H4 (cell line): ENCODE measurements at places on chromosomes 12 and 14. TPM values are rescaled to one million over a fixed set of nuclear protein-coding genes. Genes with fewer than 3 reads are reported as not detected.

GRCh38 chr12:52257074-52257551 is 17.3 kb upstream of the KRT86 start:
- no peak for DNase-seq

GRCh38 chr14:45181329-45181728 is 45.6 kb downstream of the FANCM start:
- no peak for DNase-seq

GRCh38 chr14:44108601-44109000 is 398.5 kb downstream of the FSCB start:
- no peak for DNase-seq

GRCh38 chr12:102708108-102708507 is 208.9 kb downstream of the PAH start:
- no peak for DNase-seq

DNA sequence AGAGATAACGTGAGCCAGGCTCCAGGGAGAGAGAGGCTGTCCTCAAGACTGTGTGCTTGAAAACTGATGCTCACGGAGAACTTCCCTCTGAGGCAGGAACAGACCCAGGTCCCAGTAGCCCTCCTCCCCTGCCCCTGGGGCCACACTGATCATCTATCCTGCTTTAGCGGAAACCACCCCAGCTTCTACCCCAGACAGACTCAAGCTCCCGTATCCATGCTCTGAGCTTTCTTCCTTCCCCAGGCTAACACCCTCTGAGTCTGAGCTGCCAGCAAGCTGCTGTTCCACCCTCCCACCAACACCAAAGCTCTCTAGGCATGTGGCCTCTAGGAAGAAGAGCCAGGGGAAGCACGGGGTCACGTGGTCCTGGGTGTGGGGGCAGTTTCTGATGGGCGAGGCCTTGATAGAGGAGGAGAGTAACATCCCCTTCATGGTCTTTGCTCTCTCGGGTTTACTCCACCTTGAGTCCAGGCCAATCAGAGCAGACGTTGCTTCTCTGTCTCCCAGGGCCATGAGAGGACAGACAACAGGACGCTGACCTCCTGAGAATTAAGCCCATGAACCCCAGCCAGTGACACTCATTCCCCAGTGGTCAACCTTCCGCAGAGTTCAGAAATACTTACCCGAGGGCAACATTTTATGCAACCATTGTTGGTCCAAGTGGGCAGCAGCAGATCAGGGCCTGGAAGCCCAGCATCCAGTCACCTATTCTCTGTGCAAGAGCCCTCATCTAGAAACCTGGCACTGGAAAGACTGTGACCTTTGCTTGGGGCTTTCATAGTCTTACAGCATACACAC is 1.4 kb downstream of the PCK2 start:
- DNase-seq, result peak; percentile 62

TAS2R42 gene
- not detected in 2 replicates for total RNA-seq

GRCh38 chr12:111757361-111758119 is 9.2 kb upstream of the ALDH2 start:
- DNase-seq, result peak; percentile 51

GRCh38 chr14:35578135-35578534 is 44.2 kb downstream of the INSM2 start:
- no peak for DNase-seq

GRCh38 chr14:89500303-89500702 is 83.3 kb upstream of the FOXN3 start:
- DNase-seq, result no peak

CD27 gene
- total RNA-seq, result not detected in 2 replicates

GRCh38 chr12:108559748-108560147 is 1.2 kb downstream of the SART3 start:
- DNase-seq, result no peak

DNA sequence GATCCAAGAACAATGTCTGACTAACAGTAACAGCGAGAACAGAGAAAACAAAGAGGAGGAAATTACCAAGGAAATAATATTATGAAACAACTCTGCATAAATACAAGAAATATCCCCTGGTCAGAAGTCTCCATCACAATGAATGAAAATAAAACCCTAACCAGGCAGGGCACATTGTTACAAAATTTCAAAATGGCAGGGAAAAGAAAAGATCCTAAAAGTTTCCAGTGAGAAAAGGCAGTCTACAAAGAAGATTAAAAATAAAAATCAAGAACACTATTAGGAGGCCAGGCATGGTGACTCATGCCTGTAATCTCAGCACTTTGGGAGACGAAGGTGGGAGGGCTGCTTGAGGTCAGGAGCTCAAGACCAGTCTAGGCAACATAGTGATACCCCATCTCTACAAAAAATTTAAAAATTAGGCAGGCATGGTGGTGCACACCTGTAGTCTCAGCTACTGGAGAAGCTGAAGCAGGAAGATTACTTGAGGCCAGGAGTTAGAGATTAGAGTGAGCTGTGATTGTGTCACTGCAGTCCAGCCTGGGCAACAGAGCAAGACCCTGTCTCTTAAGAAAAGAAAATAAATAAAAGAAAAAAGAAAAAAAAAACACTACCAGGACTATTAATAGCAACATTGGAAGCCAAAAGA is 47.8 kb downstream of the FERMT2 start:
- DNase-seq, result no peak

LRRC10 gene
- not detected in 2 replicates for total RNA-seq

- peak; percentile 32 for DNase-seq
Observed at GRCh38 chr14:91649930-91650329, 82.0 kb downstream of the CATSPERB start.

- no peak for DNase-seq
Observed at GRCh38 chr12:54565310-54565985, 16.0 kb downstream of the PDE1B start.

DNA sequence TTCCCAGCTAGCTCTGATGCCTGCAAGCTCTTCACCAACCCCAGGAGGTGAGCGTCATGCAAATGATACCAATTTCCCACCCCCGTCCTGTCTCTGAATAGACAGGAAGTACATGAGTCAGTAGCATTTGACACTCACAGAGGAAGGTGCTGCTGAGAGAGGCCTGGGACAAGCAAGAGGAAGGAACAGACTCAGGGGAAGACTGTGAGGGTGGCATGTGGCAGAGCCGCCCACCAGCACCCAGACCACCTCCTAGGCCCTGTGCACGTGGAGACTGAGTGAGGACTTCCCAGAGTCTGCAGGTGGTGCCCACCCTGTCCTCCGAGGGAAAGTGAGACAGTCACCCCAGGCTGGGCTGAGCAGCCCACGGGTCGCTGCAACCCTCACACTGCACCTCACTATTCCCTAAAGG is 199.5 kb upstream of the SFSWAP start:
- no peak for DNase-seq

GRCh38 chr12:3732901-3733300 is 20.0 kb downstream of the CRACR2A start:
- no peak for DNase-seq

- peak; percentile 16 for DNase-seq
Observed at GRCh38 chr12:85029456-85029855, 6.6 kb downstream of the TSPAN19 start.

GRCh38 chr14:70192915-70193314 is 4.2 kb upstream of the SLC8A3 start:
- DNase-seq, result no peak

ESR2 gene
- 0.10 TPM in 1 of 2 replicates, not detected in the other for total RNA-seq

CCDC184 gene
- total RNA-seq, result 0.70 and 1.2 TPM in 2 replicates

EFS gene
- not detected in 2 replicates for total RNA-seq

- DNase-seq, result no peak
Observed at GRCh38 chr12:42186793-42187192, 42.1 kb upstream of the GXYLT1 start.

- no peak for DNase-seq
Observed at GRCh38 chr12:4120316-4120917, 153.1 kb upstream of the CCND2 start.

BATF gene
- total RNA-seq, result not detected in 2 replicates

DNA sequence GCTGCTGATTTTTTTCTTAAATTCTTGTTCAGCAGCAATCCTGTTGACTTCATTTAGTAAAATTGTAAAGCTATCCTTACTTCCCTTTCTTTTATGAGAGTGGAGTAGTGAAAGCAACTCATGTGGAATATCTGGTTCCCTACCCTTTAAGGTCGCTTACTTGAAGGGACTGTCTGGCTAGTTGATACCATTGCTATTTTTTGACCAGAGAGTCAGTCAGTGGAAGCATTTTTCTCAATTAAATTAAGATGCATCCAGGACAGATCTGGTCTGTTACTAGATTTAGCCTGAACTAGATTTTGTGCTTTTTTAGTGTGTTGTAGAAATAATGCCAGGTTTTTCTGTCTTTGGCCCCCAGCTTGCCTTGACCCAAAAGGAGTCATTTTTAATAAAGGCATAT is 18.0 kb downstream of the TTC8 start:
- no peak for DNase-seq

SLC2A14 gene
- total RNA-seq, result 0.25 TPM in 2 replicates

DNA sequence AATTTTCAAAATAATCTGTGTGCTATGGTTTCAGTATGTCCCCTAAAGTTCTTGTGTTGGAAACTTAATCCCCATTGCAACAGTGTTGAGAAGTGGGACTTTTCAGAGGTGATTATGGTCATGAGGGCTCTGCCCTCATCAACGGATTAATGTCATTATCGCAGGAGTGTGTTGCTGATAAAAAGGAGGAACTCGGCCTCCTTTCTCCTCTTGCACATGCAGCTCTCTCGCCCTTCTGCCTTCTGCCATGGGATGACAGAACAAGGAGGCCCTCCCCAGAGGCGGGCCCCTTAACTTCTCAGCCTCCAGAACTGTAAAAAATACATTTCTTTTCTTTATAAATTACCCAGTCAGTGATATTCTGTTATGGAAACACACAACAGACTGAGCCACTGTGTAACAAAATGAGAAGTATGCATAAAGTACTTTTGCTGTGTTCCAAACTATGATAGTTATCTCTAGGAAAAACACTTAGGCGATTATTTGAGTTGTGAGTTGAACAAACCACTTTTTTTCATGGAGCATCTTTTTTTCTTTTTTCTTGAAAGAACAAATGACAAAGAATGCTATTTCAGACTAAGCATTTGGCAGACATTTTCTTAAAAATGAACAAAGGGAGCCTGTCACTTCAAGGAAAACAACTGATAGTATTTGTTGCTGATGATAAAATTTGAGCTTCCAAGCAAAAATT is 134.8 kb upstream of the FUT8 start:
- DNase-seq, result no peak

GRCh38 chr12:86256163-86256562 is at the start of gene MGAT4C:
Gene MGAT4C, minus strand, starts transcription at chr12:86256391.
- DNase-seq, result peak; percentile 31

GRCh38 chr12:122984612-122985337 is 4.3 kb downstream of the ARL6IP4 start:
- no peak for DNase-seq

- DNase-seq, result no peak
Observed at GRCh38 chr14:77482422-77482821, 16.2 kb downstream of the ISM2 start.

COCH gene
- not detected in 2 replicates for total RNA-seq

PLCZ1 gene
- not detected in 2 replicates for total RNA-seq

GRCh38 chr12:6563448-6564050 is 4.5 kb downstream of the NOP2 start:
- peak; percentile 43 for DNase-seq

SERPINA5 gene
- total RNA-seq, result 1.6 and 1.7 TPM in 2 replicates

DNA sequence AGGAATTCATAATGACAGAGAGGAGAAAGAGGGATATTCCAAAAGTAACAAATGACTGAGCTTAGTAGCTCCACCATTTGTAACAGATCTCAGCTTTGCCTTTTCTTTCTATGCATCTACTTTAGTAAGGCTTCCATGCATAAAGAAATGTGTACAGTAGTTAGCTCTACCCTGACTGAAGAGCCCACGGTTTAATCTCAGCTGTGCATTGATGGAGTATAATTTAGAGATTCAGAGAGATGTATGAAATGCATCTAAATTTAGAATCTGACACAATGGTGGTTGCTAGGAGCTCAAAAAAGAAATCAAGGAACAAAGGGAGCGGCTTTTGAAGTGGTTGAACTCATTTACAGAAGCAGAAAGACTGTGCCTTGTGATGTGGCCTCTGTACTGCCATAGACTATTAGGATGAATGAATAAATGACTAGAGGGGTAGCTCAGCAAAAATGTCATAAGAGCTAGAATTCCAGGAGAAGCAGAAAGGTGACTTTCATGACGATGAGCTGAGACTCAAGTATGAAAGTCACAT is 838.6 kb downstream of the RPS29 start:
- DNase-seq, result no peak

- no peak for DNase-seq
Observed at GRCh38 chr12:87812681-87813080, 216.5 kb downstream of the C12orf50 start.

GLS2 gene
- not detected in 2 replicates for total RNA-seq

DNA sequence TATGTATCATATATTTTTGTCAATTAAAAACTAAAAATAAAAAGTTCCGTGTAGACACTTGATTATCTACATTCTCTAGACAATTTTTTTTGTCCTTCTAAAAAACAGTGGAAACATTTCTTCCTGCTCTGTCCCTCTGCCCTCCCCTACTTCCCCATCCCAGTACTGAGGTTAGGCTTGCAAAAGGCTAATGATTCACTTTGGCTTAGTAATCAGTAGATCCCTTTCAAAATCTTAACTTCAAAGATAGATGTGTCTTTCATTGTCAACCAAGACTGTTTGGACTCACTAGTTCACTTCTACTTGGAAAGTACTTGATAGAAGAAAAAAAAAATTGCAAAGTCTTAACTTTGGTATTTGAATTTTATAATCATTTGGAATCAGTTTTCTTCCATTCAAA is 3.8 kb downstream of the SETD3 start:
- DNase-seq, result no peak

RAPGEF3 gene
- 2.0 and 3.0 TPM in 2 replicates for total RNA-seq

- DNase-seq, result no peak
Observed at GRCh38 chr12:31524791-31525495, 66.0 kb downstream of the DENND5B start.

- no peak for DNase-seq
Observed at GRCh38 chr14:71905031-71905430, 27.2 kb upstream of the RGS6 start.

- peak; percentile 78 for DNase-seq
Observed at GRCh38 chr12:122895704-122896636, at the start of gene VPS37B. Gene VPS37B, minus strand, starts transcription at chr12:122896124. Its CDS starts 62 bp downstream, at chr12:122896062.

NT5DC3 gene
- total RNA-seq, result 3.2 and 3.7 TPM in 2 replicates

DNA sequence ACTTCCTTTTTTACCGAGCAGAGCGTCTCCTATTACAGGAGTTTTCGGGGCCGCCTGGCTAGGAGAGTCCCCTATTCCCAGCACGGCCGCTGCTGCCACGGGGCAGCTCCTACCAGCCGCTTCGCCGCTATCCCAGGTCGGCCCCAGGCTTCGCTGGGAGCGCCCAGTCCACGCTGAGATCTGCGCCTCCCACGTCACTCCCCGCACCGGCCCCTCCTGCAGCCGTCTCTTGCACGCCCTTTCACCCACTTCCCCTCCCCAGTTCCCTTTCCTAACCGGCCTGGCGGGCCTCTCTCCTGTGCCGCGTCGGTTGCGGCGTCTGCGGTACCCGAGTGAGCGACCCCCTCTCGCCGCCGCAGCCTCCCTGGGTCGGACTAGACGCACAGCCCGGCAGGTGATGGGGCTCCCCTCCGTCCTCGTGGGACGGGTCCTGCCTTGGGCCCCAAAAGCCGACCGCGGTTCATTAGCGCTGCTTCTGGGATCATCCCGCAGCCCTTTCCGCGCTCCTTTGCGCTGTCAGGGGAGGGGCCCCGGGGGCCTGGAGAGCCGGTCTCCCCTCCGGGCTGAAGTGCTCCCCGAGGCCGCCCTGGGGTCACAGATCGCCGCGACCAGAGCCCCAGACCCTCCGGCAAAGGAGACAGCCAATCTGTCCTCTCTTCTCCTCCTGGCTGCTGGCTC is 1318.4 kb downstream of the TMEM121 start:
- no peak for DNase-seq

GRCh38 chr12:123520567-123521474 is 12.7 kb downstream of the RILPL1 start:
- no peak for DNase-seq

ADAMTS20 gene
- total RNA-seq, result 0.04 and 0.31 TPM in 2 replicates

- DNase-seq, result peak; percentile 66
Observed at GRCh38 chr14:74579447-74580274, 32.4 kb downstream of the LTBP2 start.
